Activated T-helper 1 cell treated with anti-CD3 and anti-CD28 coated beads, Interleukin-2, amount 50 U/mL, for 16 hours (primary cell): ENCODE measurements at places on chromosomes 4 and X.

GRCh38 chr4:10144479-10144878 lies 27.9 kb upstream of the WDR1 start:
- DNase-seq = no peak

DNA sequence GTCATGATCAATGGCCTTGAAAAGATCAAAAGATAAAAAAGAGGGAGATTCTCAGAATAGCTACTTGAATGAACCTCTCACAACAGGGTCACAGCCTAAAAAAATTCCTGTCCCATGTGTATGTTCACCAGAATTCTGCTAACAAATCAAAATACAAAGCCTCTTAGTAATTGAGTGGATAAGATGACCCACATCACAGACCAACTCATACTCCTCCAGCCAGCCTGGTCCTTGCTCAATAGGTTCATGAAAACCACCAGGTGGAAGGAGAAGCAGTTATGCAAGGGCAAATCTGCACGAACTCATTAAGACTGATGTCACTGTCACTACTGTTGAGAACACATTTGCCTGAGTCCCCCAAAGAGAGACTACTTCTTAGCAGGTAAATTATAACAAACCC lies 21.5 kb downstream of the WDFY3 start:
- no peak for DNase-seq

- no peak for DNase-seq
Measured at GRCh38 chr4:76690011-76690905, 207.7 kb downstream of the SOWAHB start.

GRCh38 chr4:8675383-8675782 lies 82.8 kb downstream of the CPZ start:
- DNase-seq = no peak

DNA sequence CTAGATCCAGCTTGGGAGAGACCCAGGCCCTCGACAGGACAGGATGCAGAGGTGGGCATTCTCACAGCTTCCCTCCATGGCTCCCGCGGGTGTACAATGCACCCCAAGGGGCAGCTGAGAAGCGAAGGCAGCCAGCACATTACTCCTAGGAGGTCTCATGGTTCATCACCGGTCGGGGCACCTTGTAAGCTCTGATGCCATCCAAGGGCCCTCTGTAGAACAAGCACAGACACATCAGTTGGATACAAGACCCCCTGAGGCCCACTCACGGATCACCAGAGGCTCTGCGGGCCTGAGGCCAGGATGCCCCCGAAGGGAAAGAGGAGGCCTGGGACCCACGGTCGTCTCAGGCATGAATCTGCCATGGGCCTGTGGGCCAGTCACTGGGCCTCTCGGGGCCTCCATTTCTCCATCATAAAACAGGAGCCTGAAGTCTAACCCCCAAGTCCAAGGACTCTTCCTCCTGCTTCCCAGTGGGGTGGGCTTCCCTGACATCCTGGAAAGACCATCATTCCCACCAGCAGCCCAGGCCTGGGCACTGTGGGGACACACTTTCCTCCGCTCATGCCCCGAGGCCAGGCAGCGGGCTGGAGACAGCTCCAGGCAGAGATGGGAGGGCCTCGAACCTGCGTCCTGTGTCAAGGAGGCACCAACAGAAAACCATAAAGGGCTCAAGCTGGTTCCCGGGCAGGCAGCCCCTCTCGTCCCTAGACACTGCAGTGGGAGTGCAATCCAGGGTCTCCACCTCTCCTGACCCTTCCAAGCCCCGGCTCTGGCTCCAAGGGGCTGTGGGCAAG lies 20.1 kb downstream of the HMX1 start:
- DNase-seq = no peak

DNA sequence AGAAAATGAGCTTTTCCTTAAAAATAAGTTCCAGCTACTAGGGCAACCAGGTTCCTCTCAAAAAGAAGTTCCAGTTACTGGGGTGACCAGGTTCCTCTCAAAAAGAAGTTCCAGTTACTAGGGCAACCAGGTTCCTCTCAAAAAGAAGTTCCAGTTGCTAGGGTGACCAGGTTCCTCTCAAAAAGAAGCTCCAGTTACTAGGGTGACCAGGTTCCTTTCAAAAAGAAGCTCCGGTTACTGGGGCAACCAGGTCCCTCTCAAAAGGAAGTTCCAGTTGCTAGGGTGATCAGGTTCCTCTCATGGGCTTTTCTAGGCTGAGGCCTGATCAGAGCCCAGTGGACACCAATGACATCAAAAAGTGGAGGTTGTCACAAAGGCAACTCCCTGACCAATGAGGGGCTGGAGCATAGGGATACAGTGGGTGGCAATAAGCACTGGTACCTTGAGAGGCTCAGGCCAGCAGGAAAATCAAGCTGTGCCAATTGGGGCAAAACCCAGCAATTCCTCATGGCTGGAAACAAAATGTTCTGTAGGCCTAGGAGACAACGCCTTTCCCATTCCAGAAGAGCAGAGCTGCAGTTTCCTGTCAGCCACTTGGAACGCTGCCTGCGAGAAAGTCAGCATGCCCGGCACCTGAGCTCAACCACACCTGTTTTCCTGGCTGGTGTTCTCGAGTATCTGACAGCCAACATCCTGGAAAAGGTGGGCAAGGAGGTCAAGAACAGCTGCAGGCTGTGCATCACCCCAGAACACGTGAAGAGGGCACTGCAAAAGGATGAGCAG lies 12.3 kb upstream of the SYTL5 start:
- no peak for DNase-seq

DNA sequence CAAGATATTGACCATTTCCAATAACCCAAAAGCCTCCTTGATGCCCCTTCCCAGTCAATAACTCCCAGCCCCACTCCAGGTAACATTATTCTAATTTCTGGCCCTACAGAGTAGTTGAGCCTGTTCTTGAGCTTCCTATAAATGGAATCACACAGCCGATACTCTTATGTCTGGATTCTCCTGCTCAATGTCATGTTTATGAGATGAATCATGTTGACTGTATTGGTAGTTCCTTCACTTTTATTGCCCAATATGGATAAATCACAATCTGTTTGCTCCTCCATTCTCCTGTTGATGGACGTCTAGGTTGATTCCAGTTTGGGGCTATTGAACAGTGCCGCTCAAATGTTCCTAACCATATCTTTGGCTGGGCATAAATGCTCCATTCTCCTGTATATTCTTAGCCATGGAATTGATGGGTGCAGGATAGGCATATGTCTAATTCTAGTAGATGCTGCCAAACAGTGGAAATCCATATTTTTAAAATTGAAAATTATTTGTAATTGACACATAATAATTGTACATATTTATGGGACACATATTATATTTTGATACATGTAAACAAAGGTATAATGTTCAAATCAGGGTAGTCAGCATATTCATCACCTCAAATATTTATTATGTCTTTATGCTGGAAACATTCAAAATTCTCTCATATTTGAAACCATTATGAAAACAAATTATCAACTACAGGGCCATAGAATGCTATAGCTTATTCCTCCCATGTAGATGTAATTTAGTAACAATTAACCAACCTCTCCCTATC lies 40.5 kb upstream of the SLC2A9 start:
- DNase-seq = no peak

GRCh38 chrX:37662181-37662580 lies 23.4 kb upstream of the XK start:
- no peak for DNase-seq

DNA sequence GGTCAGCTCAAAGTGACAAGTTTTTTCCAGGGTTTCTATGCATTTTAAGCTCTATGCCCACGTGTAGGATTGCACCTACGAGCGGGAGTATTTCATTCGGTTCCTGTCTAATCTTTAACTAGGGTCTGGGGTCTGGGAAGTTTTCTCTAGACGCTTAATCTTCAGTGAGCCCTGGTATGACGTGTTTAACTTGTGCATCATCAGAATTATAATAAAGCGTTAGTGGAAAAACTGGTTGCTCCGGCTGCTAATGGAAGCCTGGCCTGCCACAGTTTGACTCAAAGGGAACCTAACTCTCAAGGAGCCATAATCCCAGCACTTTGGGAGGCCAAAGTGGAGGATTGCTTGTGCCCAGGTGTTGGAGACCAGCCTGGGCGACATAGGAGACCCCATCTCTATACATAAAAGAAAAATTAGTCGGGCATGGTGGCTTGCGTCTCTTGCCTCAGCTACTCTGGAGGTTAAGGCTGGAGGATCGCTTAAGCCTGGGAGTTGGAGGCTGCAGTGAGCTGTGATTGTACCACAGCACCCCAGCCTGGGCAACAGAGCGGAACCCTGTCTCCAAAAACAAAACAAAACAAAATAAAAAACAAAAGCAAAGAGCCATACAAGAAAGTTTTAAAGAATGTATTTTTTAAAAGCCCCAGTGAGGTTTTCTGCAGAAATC lies 30.2 kb downstream of the ARSD start:
- DNase-seq = no peak

DNA sequence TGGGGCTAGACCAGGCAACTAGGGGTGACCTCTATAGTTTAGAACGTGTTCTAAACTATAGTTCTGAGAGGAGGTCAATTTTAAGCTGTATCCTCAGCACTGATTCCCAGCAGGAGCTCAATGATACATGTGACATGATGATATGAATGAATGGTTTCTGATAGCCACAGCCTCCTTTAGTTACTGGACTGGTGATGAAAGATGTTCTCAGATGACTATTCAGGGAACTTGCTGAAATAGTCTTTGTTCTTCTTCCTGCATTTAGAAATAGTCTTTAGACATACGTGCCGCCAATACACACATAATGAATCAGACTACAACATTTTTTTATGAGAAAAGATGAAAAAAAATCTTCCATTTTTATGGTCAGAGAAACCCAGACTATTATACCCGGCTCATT lies 116.3 kb upstream of the TMEM150C start:
- DNase-seq = no peak
